Tibial nerve (tissue), 4 donors: ENCODE measurements at places on chromosomes 4 and X.

- DNase-seq = no peak
These were observed 104.8 kb downstream of the ANK2 start for GRCh38 chr4:113154281-113154680.

DNA sequence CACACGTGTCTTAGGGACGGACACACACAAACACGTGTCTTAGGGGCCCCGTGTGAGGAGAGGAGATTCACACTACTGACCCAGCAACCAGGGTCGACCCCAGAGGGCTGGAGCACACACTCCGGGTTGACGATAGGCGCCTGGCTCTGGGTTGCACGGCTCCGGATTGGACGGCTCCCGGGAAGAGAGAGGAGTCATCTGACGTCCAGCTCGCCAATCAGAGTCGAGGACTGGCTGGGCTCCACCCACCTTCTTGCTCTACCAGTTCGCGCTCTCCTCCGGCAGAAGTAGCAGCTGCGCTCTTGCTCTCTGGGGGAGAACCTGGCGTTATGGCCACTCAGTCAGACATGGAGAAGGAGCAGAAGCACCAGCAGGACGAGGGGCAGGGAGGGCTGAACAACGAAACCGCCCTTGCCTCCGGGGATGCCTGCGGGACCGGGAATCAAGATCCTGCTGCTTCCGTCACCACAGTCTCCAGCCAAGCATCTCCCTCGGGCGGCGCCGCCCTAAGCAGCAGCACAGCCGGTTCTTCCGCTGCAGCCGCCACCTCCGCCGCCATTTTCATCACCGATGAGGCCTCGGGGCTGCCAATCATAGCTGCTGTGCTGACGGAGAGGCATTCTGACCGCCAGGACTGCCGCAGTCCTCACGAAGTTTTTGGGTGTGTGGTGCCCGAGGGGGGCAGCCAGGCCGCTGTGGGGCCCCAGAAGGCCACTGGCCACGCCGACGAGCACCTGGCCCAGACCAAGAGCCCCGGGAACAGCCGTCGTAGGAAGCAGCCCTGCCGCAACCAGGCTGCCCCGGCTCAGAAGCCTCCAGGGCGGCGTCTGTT is 74.3 kb downstream of the NUDT10 start:
- DNase-seq = no peak

DNA sequence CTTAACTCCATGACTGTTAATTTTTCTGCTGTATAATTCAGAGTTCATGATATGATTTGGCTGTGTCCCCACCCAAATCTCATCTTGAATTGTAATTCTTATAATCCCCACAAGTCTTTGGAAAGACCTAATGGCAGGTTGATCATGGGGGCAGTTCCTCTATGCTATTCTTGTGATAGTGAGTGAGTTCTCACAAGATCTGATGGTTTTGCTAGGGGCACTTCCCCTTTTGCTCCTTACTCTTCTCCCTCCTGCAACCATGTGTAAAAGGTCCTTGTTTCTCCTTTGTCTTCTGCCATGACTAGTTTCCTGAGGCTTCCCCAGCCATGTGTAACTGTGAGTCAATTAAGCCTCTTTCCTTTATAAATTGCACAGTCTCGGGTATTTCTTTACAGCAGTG is 1751.9 kb downstream of the ARAP2 start:
- no peak for DNase-seq

DNA sequence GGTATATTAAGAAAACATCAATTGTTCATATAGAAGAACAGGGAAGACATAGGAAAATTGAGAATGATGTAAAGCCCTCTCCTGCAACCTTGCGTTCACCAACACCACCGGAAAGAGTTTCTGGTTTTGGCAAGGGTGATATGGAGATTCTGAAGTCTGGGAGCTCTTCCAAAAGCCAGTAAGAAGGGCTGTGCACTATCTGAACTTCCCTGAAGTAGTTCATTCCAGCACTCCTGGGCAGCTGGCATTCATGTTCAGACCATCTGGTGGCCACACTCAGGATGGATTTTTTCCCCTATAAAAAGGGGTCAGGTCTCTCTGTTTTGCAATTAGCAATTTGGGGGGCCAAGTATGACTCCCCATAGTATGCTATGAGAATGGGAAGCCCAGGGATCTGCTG is 15.4 kb upstream of the TLR2 start:
- no peak for DNase-seq

DNA sequence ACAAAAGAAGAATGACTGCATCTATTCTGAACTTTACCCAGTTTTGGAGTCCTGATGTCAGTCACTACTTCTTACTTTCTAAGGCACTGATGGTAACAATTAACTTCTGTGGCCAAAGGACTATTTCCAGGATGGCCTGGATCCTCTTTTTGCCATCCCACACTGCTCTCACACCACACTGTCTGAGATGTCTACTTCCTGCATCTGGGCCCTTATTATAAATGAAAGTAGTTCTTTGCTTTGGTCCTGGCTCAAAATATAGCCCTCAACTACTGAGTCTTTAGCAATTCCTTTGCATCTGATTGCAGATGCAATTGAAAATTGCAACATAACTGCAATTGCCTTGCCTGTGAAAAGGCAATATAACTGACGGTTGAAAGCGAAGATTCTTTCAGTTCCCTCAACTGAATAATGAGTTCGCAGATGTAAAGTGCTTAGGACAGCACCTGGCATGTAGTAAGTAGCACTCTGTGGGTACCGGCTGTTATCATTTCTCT is 44.2 kb downstream of the COQ2 start:
- DNase-seq = no peak

DNA sequence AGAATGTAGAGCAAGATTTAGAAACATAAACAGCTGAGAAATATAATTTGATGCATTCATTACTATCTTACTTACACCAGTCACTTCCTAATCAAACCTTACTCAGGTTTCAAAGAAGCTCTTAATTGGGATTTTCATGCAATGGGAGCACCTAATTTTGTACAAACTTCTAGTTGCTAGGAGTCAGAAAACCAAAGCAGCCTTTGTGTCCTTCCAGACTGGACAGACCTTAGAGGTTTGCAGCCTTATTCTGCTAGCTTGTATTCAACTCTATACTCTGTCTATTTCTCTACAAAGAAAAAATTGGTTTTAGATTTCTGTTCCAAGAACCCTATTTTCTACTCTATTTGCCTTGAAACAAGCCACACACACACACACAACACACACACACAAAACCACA is 19.4 kb downstream of the GABRA2 start:
- DNase-seq = no peak

GRCh38 chrX:23403849-23404248 is 69.2 kb downstream of the PTCHD1 start:
- DNase-seq = no peak

DNA sequence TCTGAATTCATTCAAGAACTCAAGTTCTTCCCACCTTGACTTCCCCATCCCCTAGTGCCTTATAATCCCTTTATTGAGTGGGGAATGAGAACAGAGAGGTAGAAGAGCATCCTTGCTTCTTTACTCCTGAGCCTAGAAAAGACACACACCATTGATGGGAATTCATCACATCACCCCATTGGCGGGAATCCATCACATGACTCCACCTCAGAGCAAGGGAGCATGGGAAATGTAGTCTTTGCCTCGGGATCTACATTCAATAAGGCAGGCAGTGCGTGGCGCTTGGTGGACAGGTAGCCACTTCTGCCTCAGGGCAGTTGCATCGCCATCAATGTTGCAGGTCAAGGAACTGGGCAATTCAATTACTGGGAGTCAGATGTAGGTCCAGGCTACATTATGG is 50.7 kb downstream of the MXRA5 start:
- DNase-seq = no peak

GRCh38 chr4:96887857-96888256 is 1048.0 kb downstream of the PDHA2 start:
- no peak for DNase-seq

DNA sequence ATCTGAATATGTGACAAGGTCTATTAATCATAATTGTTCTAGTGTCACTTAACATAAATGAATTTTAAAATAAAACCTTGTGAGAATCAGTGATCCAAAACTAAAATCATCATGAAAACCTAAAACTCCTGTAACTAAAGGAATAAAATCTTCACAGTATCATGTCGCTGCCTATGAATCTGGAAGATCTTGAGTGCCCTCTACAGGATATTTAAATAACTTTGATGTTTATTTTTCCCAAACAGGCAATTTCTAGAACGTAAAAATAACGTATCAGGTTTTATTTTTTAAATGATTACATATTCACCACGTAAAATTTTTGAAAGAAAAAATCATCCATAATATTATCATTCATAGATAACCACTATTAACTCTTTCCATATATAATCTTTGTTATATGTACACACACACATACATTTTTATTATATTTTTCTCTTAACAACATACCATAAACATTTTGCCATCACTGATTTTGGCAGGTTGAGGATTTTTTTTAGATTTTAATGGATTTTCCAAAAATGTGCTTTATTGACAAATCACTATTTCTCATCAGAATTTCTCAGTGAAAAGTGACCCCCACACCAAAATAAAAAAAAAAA is 79.6 kb downstream of the COMMD8 start:
- DNase-seq = no peak

- no peak for DNase-seq
These were observed 4.6 kb downstream of the SUV39H1 start for GRCh38 chrX:48700951-48701653.

DNA sequence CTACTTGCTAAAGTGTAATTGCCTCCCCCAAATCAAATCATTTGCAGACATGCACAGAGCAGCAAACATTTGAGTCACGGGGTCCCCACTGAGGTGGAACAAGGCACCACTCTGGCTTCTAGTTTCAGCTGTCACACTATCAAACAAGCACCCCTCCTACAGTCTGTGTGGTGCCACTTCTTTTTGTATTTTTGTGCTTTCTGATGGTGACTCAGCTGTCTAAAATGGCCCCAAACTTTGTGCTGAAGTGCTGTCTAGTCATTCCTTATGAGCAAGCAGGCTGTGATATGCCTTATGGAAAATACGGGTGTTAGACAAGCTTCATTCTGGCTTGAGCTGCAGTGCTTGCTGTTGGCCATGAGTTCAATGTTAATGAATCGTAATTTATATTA is 15.4 kb downstream of the IGFBP7 start:
- no peak for DNase-seq

DNA sequence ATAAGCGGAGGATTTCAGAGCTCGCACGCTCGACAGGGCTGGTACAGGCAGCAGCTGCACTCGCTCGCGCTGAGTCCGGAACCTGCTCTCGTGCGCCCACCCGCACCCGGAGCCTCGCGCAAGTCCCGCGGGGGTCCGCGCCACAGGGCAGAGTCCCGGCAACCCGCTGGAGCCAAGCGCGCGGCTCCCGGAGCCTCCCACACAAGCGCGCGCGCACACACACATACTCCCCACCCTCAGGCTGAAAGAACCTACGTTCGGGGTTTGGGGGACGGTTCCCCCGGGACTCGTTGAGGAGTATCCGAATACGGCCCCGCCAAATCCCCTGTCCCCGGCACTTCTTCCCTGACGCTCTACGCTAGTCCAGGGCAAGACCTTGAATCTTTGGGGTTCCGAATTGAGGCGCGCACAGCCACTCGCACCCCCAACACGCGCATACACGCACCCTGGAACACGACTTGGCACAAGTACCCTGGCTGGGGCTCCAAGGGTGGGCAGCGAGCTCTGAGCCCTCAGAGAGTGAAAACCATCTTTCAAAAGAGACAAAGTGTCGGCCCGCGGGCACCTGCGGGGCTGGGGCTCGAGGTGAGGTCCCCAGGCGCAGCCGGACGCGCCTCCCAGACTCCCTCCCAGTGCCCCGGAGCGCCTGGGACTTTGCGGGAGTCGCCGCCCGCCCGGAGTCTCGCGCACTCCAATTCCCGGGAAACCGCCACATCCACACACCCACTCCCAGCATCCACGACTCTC is 952 bp downstream of the ANOS1 start:
- DNase-seq = no peak

DNA sequence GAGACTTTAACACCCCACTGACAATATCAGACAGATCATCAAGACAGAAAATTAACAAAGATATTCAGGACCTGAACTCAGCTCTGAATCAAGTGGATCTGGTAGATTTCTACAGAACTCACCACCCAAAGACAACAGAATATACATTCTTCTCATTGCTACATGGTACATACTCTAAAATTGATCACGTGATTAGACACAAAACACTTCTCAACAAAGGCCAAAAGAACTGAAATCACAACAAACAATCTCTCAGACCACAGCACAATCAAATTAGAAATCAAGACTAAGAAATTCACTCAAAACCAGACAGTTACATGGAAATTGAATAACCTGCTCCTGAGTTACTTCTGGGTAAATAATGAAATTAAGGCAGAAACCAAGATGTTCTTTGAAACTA is 49.6 kb downstream of the DACH2 start:
- DNase-seq = no peak

- DNase-seq = no peak
These were observed 651 bp downstream of the NXT2 start for GRCh38 chrX:109537324-109537665.

- no peak for DNase-seq
These were observed 6.7 kb upstream of the GPRIN3 start for GRCh38 chr4:89314291-89314690.

- DNase-seq = no peak
These were observed 113.0 kb downstream of the AMELX start for GRCh38 chrX:11406109-11406765.

DNA sequence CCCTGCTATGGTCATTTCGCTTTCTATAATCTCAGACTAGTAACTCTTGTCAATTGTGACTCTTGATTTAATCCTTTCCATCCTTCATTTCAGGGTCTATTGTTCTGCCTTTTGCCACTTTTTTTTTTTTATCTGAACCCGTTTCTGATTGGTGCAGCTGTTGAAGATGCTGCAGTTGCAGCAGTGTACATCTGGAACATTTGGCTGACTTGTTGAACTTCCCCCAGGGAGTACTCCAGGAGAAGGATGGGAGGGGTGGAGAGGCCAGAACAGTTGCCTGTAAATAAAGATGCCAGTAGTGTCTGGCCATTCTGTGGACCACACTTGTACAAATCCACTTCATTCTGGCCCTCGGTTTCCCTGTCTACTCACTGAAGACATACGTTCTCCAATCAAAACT is 1.0 kb upstream of the EDA start:
- DNase-seq = peak; percentile 12

DNA sequence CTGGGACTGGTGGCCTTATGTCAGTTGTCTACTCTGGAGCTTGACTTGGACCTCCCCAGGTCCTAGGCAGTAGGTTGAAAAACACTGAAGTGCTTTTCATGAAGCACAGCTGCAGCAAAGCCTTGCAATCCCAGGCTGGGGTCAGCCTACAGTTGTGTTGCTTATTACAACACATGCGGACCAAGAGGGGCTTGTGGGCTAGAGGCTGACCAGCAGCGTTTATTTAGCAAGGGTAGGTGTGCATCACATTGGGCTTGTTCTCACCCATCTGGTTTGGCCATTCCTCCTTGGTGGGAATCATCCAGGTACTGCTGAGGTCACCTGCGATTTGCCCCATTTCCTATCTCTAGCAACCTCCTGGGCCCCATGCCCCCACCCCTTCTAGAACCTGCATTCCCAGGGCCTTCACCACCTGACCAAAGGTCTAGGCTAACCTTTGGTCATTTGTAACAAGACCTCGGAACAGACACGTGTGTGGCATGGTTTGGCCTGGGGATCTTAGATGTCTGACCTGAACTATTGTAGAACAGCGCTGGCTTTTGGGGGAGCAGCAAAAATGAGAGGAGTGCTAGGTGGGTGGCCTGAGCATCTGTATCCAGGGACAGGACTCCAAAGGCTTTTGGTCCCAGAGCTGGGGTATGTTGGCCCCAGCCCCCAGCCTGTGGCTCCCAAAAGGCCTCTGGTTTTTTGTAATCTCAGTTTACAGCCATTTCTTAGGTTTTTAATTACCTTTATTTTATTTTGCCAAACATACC is 3.0 kb downstream of the RPL10 start:
- no peak for DNase-seq
